ENCODE measurements at places on chromosomes 4 and X. TPM values are rescaled to one million over a fixed set of nuclear protein-coding genes. Genes with fewer than 3 reads are reported as not detected.
A peak's percentile ranks its signal among the peaks of the same experiment; 100 is the strongest.

GRCh38 chr4:56655209-56655626 is 25.9 kb downstream of the HOPX start:
- peak; percentile 91 for DNase-seq

DNA sequence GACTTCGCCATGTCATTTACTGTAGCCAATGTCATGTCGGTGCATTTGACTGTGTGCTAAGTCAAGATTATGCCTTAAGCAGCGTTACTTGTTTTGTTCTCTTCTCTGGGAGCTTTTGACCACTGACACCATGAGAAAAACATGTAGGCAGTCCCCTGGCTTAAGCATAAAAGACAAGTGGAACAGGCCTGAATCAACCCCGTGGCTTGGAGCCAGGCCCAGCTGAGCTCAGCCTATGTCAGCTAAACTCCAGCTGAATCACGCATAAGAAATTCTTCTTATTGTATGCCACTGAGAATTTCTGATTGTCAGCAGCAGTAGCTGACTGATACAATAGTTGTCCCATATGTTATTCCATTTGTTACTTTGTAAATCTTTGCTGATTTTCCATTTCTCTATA is 261.9 kb downstream of the CBLL2 start:
- DNase-seq: no peak

ALB gene
- total RNA-seq: under 0.01 TPM

FAM9B gene
- total RNA-seq: not detected

ARSD gene
- 23.3 TPM for total RNA-seq

DNA sequence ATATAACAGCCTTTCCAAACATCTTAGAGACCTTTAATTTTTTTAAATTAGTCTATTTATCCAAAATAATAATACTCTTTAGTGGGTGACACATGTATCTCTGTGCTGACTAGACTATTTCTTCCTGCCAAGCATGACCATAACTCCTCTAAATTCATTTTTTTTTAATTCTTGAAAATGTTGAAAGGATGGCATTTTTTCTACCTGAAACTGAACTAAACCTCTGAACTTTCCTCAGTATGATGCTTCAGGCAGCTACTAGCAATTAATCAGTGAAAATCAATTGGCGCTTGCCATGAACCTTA is 42.4 kb upstream of the PDLIM5 start:
- no peak for DNase-seq
